ENCODE measurements at places on chromosomes 1 and 21.

DNA sequence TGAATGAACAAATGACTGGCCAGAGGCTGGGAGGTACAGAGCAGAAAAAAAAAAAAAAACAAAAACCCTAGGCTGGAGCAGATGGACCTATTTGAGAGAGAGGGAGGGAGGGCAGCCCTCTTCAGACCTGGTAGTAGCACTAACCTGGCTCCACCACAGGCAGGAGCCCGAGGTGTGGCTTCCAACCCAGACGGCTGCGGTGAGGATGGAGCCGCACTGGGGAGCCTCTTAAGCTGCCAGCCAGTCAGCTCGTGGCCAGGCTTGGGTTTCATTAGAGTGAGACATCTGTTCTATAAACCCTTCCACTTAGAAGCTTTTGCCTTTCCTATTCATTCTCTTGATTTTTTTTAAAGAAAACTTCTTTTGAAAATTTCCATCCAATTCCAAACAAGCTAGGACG is 16.8 kb downstream of the LGR6 start:
- DNase-seq: no peak
- no peak overlapping the region for H3K4me3 ChIP-seq
- H3K36me3 ChIP-seq: no peaks in the 10 kb centered on the region
- no peak overlapping the region for H3K27ac ChIP-seq
- no peaks in the 10 kb centered on the region for H3K4me1 ChIP-seq
- no peaks in the 10 kb centered on the region for H3K27me3 ChIP-seq

DNA sequence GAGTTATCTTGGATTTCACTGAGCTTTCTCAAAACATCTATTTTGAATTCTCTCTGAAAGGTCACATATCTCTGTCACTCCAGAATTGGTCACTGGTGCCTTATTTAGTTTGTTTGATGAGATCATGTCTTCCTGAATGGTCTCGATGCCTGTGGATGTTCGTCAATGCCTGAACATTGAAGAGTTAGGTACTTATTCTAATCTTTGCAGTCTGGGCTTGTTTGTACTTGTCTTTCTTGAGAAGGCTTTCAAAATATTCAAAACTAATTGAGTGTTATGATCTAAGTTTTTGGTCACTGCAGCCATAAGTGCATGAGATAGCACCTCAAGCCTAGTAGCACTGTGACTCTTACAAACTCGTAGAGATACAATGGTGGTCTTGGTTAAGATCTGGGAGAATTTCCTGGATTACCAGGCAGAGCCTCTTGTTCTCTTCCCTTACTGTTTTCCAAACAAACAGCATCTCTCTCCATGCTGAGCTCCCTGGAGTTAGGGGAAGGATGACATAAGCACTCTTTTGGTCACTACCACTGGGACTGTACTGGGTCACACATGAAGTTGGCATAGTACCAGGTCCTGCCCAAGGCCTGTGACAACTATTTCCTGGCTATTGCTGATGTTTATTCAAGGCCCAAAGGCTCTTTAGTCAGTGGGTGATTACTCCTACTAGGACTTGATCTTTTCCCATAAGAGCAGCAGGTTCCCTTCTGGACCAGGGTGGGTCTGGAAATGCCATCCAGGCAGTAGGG is 25.6 kb downstream of the SLC22A15 start:
- no peak for DNase-seq
- no peaks in the 10 kb centered on the region for H3K27me3 ChIP-seq
- H3K4me3 ChIP-seq: no peak overlapping the region
- no peaks in the 10 kb centered on the region for H3K36me3 ChIP-seq

DNA sequence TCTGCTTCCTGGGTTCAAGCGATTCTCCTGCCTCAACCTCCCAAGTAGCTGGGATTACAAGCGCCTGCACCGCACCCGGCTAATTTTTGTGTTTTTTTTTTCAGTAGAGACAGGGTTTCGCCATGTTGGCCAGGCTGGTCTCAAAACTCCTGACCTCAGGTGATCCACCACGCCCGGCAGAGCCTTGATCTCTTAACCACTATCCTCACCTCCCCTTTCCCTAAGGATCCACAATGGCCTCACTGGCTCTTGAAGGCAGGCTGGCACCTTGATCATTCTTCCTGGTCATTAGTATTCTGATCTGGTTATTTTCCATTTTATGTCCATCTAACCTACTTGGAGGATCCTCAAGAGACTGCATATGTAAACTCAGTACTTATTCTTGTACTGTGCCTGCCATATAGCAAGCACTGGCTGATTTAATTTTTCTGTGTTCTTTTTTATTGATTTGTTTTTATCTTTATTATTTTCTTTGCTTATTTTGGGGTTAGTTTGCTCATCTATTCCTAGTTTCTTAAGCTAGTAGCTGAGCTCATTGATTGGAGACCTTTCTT is 6.3 kb downstream of the RCC1 start:
- DNase-seq: no peak
- no peaks in the 10 kb centered on the region for H3K27me3 ChIP-seq
- no peak overlapping the region for H3K4me3 ChIP-seq
- H3K36me3 ChIP-seq: peaks cover 70% of the 10 kb centered on the region
- no peak overlapping the region for H3K27ac ChIP-seq

DNA sequence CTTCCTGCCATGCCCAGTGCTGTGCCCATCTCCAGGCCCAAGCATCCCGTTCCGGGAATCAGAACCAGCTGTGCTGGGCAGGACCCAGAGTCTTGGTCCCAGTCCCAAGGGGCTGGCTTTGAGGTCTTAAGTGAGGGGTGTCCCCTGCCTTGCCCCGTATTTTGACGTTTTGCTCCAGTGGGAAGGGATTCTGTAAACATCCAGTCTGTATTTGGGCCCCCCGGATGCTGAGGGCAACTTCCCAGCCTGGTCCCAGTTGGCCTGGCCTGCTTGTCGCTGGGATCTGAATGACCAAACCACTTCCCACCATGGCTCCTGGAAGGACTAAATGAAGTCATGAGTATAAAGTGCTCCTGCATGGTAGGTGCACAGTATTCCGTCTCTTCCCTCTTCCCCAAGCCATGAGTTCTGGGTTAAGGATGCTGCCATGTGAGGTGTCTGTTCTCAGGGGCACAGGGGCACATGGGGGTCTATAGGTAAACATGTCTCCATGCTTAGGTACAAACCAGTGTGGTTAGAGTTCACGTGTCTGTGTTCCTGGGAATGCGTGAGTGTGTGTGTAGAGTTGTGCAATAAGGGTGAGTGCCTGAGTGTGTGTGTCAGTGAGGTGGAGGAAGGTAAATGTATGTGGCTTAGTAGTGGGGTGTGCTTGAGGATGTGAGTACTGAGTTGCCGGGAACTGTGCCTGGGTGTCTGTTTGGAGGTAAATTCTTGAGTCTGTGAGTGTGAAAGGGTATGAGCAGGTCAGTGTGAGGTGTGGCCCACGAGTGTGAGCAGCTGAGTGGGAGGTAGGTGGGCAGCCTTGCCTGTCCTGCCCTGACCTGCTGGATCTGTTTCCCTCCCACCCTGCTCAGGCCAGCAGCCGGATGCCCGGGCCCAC is 1.5 kb downstream of the B4GALT2 start:
- peak overlapping the region; percentile 72 for H3K4me3 ChIP-seq
- peaks cover 17% of the 10 kb centered on the region for H3K4me1 ChIP-seq
- no peak for DNase-seq
- H3K27ac ChIP-seq: no peak overlapping the region

- peaks cover 17% of the 10 kb centered on the region for H3K36me3 ChIP-seq
- H3K27ac ChIP-seq: peak overlapping the region; percentile 27
- H3K4me3 ChIP-seq: no peak overlapping the region
- no peaks in the 10 kb centered on the region for H3K27me3 ChIP-seq
- no peak for DNase-seq
Measured at GRCh38 chr21:37208056-37208721, 58.9 kb downstream of the VPS26C start.

- no peaks in the 10 kb centered on the region for H3K27me3 ChIP-seq
- no peaks in the 10 kb centered on the region for H3K4me1 ChIP-seq
- H3K27ac ChIP-seq: no peak overlapping the region
- no peak for DNase-seq
Measured at GRCh38 chr21:36450511-36450910, 29.4 kb downstream of the CLDN14 start.

- no peaks in the 10 kb centered on the region for H3K27me3 ChIP-seq
- H3K36me3 ChIP-seq: no peaks in the 10 kb centered on the region
- H3K27ac ChIP-seq: no peak overlapping the region
- no peaks in the 10 kb centered on the region for H3K4me1 ChIP-seq
- DNase-seq: no peak
- no peak overlapping the region for H3K4me3 ChIP-seq
Measured at GRCh38 chr1:231107600-231108326, 54.1 kb upstream of the TRIM67 start.

GRCh38 chr21:39184050-39184980 is 1.1 kb upstream of the PSMG1 start:
- peaks cover 19% of the 10 kb centered on the region for H3K36me3 ChIP-seq
- H3K4me3 ChIP-seq: peak overlapping the region; percentile 92
- no peaks in the 10 kb centered on the region for H3K27me3 ChIP-seq
- H3K27ac ChIP-seq: peak overlapping the region; percentile 85
- no peak for DNase-seq

DNA sequence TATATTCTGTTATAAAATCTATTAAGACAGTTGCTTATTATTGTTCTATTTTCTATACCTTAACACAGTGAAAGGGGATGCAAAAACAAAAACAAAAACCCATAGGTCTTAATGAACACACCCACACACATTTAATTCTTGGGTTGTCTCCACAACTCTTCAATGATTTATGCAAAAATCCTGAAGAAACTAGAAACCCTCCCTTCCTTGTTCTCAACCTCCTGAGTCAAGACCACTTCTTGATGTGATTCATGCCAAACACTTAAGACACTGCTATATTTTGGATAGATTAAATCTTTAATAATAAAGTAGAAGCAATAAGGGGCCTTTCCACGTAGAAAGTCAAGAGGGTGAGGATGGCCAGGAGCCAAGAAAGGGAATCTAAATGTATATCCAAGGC is 23.4 kb downstream of the SCAF4 start:
- no peaks in the 10 kb centered on the region for H3K36me3 ChIP-seq
- no peaks in the 10 kb centered on the region for H3K4me1 ChIP-seq
- DNase-seq: no peak
- H3K27me3 ChIP-seq: no peaks in the 10 kb centered on the region
- H3K4me3 ChIP-seq: no peak overlapping the region

- peaks cover 16% of the 10 kb centered on the region for H3K4me1 ChIP-seq
- DNase-seq: no peak
- H3K27me3 ChIP-seq: no peaks in the 10 kb centered on the region
- no peak overlapping the region for H3K4me3 ChIP-seq
- no peak overlapping the region for H3K27ac ChIP-seq
Measured at GRCh38 chr1:17212009-17212408, 7.1 kb downstream of the PADI1 start.

DNA sequence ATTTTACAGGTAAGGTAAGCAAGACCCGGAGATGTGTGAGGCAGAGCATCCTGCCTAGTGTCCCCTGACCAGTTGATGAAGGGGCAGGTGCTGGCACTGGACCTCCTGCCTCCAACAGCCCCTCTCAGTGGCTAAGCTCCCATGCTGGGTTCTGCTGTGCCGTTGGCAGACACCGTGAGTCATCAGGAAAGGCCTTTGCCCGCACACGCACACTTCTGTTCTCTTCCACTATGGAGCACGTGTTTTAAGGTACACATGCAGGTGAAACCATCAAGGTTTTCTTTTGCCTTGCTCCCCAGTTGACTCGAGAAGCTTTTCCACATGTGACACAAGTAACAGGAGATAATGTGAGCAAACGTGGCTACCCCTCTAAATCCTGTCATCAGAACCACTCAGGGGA is 207.9 kb downstream of the RRAGC start:
- H3K36me3 ChIP-seq: no peaks in the 10 kb centered on the region
- H3K27ac ChIP-seq: no peak overlapping the region
- DNase-seq: no peak
- no peaks in the 10 kb centered on the region for H3K27me3 ChIP-seq
- H3K4me1 ChIP-seq: no peaks in the 10 kb centered on the region

- no peaks in the 10 kb centered on the region for H3K36me3 ChIP-seq
- no peak overlapping the region for H3K27ac ChIP-seq
- no peaks in the 10 kb centered on the region for H3K27me3 ChIP-seq
Measured at GRCh38 chr21:18089786-18090185, 154.8 kb upstream of the CHODL start.

DNA sequence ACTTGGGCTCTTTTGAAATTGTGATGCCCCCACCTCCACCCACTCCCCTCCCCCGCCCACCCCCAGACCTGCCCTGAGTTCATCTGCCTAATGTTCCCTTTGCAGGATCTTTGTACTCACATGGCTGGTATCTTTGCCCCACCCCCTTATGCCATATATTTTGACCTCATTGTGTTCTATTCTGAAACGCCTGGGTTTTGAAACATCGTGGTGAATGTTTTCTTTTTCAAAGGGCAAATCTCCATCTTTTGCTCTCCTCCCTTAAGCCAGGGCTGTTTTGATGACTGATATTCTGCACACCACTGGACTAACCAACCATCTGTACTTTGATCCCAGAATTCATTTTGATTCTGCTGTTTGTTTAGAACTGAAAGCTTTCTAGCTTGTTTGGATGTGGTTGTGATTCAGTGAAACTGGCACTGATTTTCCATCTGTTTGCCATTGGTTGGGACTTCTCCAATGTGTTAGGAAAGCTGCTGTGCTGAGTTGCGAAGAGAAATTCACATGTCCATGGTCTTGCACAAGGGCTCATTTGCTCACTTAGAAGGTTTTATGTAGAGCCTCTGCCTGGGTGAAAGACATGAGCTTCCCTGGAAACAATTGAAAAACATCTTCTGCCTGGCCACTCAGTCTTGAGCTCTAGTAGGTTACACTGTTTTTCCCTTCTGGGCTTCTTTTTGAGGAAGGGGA is 16.5 kb downstream of the SMAP2 start:
- no peaks in the 10 kb centered on the region for H3K27me3 ChIP-seq
- H3K4me3 ChIP-seq: no peak overlapping the region
- H3K36me3 ChIP-seq: no peaks in the 10 kb centered on the region
- DNase-seq: no peak

DNA sequence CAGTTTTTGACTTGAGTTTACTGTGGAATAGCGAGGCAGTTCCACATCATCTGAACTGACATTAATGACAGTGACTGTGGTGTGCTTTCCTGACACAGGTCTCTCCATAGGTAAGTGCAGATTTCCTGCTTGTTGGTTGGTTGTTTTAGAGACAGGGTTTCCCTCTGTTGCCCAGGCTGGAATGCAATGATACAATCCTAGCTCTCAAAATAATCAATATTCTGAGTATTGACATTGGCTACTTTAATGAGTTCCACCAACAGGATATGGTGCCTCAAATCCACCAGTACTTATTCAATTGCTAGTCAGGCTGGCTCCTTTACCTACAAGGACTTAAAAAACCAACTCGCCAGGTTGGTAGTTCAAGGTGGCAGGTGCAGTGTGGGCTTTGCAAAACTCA is 63.8 kb downstream of the CLSTN1 start:
- DNase-seq: no peak
- no peaks in the 10 kb centered on the region for H3K27me3 ChIP-seq
- peaks cover 6% of the 10 kb centered on the region for H3K4me1 ChIP-seq
- H3K36me3 ChIP-seq: peaks cover 36% of the 10 kb centered on the region
- no peak overlapping the region for H3K27ac ChIP-seq
